ENCODE measurements at places on chromosomes 3 and 15. TPM values are rescaled to one million over a fixed set of nuclear protein-coding genes. Genes with fewer than 3 reads are reported as not detected.
A peak's percentile ranks its signal among the peaks of the same experiment; 100 is the strongest.

DNA sequence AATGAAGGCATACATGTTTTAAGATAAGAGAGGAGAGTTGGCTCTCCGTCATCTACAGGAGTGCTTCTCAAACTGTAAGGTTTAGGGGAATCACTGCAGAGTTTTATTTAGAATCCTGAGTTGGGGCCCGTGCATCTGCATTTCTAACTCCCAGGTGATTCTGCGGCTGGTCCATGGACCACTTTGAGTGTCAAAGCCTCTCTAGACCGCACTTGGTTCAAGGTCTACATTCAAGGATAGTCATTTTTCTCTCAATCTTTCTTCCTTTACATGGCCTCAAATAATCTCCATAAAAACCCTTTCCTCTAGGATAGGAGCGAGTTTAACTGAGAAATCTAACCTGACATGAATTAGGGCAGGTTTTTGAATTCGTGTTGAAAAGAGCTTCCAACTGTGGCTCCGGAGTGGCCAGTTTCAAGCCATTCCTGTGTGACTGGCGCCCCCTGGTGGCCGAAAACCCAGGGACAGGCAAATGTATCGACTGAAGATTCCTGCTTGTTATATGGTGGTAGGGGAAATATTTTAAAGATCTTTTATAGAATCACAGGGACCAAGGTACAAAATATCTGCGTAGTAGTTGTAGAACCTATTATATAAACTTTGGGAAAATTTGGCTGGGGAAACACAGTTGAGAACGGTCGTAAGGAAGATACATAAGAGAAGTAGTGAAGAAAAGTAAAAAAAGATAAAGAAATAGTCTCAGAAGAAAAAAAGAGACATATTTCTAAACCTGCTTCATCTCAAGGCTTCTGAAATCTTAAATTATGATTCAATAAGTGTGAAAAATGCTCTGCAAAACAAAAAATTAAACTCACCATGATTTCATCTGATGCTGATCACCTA, 11.9 kb downstream of the GABRR3 start:
- no peaks in the 10 kb centered on the region for H3K27me3 ChIP-seq
- H3K27ac ChIP-seq: no peak overlapping the region
- no peak overlapping the region for H3K4me3 ChIP-seq
- DNase-seq: peak; percentile 92
- H3K36me3 ChIP-seq: no peaks in the 10 kb centered on the region

DNA sequence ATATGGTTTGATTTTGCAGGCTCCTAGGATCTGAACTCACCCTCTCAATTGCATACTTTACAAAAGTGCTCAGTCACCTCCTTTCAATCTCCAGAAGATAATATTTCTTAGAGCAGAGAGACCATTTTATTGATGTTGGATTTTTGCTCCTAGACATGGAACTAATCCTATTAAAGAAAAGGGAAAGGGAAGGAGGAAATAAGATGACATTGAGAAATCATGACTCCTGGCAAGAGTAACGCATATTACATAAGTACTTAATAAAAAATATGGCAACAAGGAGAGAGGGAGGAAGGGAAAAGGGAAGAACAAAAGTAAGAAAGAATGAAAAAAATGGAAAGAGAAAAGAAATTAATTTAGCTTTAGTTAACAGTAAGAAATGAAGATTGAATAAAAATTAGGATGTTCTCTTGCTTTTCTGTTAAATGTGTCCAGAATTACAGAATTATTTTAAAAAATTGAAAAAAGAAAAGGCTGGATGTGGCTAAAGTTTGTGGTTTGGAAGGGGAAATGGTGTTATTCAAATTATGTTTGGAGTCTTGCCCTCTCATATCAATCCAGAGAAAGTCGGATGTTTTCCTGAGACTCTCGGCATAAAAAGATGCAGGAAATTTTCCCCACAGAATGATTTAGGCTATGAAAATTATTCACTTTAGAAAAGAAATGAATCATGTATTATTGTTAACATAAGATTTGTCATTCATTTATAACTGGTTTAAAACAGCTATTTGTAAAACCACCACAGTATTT, 474.0 kb downstream of the FGF12 start:
- no peaks in the 10 kb centered on the region for H3K27me3 ChIP-seq
- no peaks in the 10 kb centered on the region for H3K36me3 ChIP-seq
- no peak for DNase-seq
- no peaks in the 10 kb centered on the region for H3K4me1 ChIP-seq
- no peak overlapping the region for H3K4me3 ChIP-seq
- no peak overlapping the region for H3K27ac ChIP-seq

DNA sequence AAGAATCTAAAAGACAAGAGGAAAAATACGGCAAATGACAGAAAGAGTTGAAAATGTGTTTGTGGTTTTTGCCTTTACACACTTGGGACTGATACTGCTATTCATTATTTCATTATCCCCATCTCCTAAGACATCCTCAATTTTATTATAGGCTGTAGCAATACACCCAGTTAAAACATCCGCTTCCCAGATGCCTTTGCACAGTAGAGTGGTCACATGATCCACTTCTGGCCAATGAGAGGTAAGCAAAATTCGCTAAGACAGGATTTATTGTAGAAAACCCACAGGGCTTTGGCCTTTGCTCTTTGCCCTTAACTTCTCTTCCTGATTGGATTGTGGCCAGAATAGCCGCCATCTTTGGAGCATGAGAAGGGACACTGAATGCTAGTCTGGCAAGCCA, 53.2 kb upstream of the BOC start:
- H3K4me1 ChIP-seq: no peaks in the 10 kb centered on the region
- H3K27ac ChIP-seq: no peak overlapping the region
- H3K36me3 ChIP-seq: no peaks in the 10 kb centered on the region
- no peak for DNase-seq

DNA sequence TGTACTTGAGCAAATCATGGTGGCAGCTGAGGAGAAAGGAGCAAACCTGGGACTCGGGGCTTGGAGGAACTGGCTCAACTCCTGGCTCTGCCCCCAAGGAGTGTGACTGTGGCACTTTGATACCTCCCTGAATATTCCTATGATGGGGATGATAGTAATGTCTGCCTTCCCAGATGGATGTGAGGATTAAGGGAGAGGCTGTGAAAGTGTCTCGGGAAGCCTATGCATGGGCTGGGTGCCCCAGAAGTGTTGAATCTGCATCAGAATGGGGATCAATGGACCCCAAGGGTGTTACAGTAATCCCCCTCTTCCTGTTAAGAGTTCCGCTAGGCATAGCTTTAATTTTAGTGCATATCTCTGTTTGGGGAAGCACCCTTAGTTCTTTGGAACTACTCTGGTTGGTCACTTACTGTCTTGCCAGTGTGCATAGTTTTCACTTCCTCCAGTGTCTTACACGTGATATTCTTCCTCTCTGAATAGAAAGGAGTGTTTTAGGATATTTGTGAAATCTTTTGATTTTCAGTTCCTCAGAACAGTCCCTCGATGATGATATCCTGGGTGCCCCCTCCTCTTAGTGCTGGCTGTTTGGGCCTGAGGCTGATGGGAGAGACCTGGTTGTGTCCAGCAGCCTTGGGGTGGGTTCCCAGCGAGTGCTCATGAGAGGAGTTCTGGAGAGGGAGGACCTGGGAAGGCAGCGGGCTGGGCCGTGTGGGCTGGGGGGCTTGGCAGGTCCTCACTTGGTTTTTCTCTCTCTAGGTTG, 97.5 kb downstream of the CHDH start:
- H3K27me3 ChIP-seq: no peaks in the 10 kb centered on the region
- H3K4me3 ChIP-seq: no peak overlapping the region
- no peaks in the 10 kb centered on the region for H3K36me3 ChIP-seq
- DNase-seq: no peak

DNA sequence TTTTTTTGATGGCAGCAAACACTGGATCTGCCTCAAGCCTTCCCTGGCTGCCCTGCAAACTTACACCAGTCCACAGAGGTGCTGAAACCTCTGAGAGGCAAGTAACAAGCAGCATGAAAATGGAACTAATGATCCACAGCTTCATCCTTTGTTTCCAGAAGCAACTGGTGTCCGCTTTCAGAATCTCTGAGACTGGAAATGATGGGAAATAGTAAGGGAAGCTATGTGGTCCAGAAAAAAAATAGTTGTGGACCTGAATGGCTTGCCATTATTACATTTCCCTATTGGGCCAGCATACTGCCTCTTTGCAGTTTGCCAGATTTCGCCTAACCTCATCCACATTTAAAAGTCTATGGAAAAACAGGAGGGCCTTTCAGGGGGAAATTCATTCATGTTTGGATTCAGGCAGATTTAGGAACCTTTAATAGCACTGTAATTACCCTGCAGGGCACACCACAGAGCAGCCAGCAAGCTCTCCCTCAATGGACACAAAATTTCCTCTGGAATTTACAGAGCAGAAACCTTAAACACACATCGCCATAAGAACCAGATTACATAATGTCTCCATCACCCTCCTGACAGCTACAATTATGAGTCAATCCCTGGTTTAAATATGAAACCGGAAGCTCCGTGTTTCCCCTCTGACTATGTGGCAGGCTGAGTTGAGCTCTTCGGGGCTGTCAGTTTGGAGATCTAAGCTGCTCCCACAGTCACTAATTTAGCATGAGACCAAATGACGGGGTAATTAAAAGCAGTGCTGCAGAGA, 134.4 kb downstream of the TMCO5A start:
- H3K27me3 ChIP-seq: no peaks in the 10 kb centered on the region
- peak; percentile 54 for DNase-seq
- H3K4me3 ChIP-seq: no peak overlapping the region
- no peaks in the 10 kb centered on the region for H3K36me3 ChIP-seq
- H3K27ac ChIP-seq: peak overlapping the region; percentile 75
- peaks cover 5% of the 10 kb centered on the region for H3K4me1 ChIP-seq

The KBTBD8 gene
- total RNA-seq: 4.6 TPM

The PLA1A gene
- total RNA-seq: 0.58 TPM

All from colonic mucosa (tissue), 4 donors.